Brain pericyte (primary cell): ENCODE measurements at places on chromosomes 4 and X.

DNA sequence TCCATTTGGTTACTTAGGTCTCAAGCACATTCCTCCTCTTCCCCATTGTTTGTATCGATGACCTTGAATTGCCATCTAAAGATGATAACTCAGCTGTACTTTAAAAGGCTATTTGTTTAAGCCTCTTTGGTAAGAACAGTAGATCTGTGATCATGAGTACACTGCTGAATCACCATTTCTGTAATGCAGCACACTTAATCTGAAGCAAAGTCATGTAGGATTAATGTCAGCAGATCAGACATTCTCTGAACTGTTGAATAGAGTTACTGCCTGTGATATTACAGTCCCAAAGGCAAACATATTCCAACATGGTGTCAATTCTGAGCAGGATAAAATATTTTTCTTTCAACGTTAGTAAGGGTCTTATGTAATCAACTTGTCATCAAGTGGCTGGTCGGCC, 631.6 kb downstream of the TECRL start:
- no peak for DNase-seq

DNA sequence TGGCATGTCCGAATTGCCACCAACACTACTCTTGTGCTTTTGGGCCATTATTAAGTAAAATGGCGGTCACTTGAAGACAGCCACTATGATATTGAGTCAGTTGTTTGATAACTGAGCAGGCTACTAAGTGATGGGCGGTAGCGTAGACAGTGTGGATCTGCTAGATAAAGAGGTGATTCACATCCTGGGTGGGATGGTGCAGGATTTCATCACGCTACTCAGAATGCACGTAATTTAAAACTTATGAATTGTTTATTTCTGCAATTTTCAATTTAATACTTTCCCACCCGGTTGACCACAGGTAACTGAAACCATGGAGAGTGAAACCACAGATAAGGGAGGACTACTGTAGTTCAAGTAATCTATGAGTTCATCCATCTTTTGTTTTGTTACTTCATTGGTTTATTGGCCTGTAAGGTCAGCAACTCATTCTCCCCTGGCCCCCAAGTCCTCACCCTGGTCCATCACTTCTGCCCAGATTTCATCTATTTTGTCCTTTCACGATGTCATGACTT, 2.9 kb downstream of the ARAF start:
- DNase-seq = no peak

DNA sequence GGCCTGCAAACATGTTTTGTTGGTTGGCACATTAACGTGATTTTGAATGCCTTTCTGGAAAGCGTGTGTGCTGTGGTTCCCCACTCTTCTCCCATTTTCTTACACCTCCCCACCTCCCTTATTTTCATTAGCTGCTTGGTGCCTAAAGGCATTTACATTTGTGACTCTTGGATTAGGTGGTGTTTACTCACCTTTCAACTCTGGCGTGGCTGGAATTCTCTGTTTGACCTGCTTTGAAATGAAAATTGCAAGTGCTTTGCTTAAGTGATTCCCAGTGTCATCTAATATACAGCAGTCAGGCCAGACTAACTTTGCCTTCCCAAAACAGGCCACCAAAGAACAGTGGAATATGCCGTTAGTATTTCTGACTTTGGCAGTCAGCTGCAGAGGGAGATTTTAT, 80.5 kb downstream of the NHSL2 start:
- DNase-seq = no peak

DNA sequence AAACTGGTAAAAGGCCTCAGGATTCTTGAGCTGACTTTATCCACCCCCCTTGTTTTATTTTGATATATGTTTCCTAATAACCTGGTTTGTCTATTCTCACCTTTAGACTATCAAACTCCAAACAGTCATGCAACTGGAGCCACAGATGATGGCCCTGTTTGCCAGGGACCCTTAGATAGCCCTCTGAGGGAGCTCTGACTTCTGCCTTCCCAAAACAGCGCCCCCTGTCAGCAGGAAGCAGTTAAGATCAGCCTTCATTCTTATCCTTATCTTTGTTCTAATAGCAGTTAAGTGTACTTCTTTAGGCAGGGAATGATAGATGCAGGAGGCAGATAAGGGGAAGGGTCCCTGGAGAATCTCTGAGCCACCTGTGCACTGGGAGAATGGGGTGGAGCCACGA, 27.5 kb upstream of the CXCL13 start:
- no peak for DNase-seq

GRCh38 chrX:86348669-86349068, 200.4 kb downstream of the DACH2 start:
- DNase-seq = no peak

- no peak for DNase-seq
These were observed 117.2 kb downstream of the CFAP299 start for GRCh38 chr4:80452768-80453167.

DNA sequence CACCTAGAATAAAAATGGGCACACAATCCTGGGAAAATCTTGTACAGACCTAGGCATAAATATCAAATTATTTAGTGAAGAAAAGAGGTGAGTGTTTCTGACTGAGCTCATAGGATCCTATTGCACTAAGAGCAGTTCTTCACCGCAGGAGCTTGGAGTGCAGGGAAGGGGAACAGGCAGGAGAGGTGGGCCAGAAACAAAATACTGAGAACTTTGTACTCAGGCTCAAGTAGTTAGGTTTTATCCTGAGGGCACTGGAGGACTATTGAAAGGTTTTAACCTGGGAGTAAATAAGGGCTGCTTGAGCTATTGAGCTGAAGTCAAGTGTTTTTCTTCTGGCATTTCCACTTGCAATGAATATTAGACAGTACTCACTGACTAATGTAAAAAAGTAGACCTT, 12.2 kb downstream of the EPHA5 start:
- DNase-seq = no peak

- DNase-seq = no peak
These were observed 51.5 kb downstream of the HMGB2 start for GRCh38 chr4:173282626-173283025.

GRCh38 chr4:94802091-94802490, 44.3 kb downstream of the BMPR1B start:
- DNase-seq = peak; percentile 68

DNA sequence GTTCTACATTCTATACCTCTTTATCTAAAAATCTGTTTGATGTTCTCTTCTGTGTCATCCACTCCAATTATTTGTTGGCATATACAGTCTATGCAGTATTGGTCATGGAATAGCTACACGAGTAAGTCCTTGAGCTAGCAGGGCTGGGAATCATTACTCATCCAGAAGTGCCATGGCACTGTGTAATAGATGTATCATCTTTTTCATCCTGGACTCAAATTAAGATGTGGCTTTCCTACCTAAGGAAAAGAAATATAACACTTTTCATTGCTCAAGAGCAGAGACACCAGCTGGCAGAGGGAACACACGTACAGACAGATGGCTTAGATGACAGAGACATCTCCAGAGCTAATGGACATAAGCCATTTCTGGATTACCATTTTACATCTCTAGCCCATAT, 159.8 kb downstream of the FAM13A start:
- no peak for DNase-seq

GRCh38 chr4:5036239-5036638, 15.0 kb upstream of the STK32B start:
- DNase-seq = no peak

- DNase-seq = peak; percentile 72
These were observed 47.9 kb downstream of the CXCL1 start for GRCh38 chr4:73917081-73917501.

DNA sequence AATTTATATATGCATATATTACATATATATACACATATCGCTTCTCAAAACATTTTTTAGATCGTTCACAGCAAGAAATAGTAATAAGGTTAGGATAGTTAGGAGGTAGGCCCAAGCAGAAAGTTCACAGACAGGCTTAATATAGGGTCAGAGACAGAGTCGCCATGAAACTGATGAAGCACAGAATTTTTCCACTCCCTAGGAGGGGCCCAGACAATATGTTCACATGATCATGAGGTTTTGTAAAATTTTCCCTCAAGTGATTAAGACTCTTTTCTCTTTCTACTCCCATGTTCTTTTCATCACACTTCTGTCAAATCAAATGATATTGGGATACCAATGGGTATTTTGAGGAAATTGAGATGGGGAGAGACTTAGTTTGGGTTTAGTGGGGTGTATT, 5.2 kb upstream of the ENAM start:
- no peak for DNase-seq

GRCh38 chr4:44912980-44913379, 186.6 kb upstream of the GNPDA2 start:
- DNase-seq = no peak

DNA sequence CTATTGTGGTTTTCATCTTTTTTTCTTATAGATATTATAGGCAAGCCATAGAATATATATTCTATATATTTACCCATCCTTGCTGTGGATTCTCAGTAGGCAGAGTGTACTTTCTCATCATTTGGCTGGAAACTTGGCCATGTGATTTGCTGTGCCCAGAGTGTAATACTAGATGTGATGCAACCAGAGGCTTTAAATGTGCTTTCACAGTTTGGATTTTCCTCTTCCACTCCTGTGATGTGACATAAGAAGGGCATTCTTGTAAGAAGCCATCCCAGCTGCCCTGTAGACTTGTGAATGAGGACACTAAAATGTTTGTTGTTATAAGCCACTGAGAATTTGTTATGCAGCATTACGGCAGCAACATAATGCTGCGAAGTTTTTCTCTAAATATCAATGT, 10.4 kb upstream of the HPGDS start:
- DNase-seq = no peak

DNA sequence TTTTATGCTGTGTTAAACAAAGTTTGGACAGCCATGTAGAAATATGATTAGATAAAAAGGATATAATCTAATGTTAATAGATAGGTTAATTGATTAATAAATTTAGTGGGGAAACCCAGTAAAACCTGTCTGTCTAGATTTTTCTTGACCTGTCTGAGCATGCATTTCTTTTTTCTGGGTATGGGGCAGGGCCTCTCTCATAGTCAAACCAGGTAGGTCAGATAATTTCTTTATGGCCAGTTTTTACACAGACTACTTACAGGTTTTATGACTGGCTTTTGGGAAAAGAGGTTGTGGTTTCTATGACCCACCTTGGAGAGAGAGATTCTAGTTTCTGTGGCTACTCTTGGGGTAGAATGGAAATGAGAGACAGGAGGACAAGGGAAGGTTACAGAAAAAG, 135.6 kb upstream of the EPHA5 start:
- no peak for DNase-seq

GRCh38 chrX:74232859-74233258, 71.1 kb upstream of the ZCCHC13 start:
- DNase-seq = no peak

- no peak for DNase-seq
These were observed 14.1 kb upstream of the SH3D19 start for GRCh38 chr4:151339467-151339866.

GRCh38 chr4:41599192-41599786, 61.3 kb downstream of the LIMCH1 start:
- DNase-seq = no peak

DNA sequence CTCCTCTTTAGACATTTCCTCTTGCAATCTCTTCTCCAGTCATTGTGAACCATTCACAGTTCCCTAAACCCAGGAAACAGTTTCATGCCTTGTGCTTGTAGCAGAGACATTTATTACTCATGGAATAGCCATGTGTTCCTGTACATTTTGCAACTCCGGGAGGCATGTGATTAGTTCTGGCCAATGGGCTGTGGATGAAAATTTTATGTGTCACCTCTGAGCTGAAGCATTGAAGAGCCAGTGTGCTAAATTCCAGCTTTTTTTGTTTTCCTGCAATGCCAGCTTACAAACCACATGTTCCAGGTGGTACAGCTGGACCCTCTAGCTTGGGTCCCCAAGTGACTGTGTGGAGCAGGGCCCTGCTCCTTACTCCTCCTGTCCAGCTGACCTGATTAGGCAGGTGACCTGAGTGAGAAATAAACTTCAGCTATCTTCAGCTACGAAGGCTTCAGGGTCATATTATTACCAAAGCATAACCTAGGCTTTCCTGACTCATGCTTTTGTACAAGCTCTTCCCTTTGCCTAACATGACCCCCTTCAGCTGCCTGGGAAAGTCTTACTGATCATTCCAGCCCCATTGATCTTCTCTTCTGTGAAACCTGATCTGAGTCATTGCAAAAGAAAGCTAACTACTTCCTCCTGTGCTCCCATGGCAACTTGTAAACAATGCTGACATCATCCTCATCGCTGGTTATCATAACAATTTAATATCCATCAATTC, 200.4 kb downstream of the PTTG2 start:
- DNase-seq = peak; percentile 87

GRCh38 chrX:148915474-148915873, 415.1 kb downstream of the AFF2 start:
- no peak for DNase-seq

DNA sequence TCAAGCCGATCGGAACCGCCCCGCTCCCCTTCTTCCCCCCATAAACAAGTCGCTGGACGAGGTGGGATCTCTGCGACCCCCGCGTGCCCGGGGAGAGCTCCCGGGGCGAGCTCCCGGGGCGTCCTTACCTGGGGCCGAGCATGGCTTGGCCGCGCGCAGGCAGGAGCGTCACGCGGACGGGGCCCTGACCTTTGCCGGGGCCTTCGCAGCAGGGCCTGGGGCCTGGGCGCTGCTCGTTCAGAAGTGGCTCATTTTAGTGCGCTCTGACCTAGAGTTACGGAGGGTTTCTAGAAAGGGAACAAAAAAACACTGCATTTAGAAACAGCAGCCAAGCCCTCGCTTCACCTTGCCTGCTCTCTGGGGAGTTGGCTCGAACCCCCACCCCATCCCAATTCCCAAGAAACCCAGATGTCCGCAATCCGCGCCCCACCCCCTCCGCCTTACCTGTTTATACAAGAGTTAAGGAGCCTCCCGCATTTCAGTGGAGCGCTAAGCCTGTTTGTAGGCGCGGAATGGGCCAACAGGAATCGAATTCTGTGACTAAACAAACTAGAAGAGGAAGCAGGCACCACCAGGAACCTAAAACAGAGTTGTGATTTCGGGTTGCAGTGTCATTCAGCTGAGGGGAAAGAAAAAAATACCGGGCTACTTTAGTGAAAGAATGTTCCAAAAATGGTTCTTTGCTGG, 814 bp upstream of the RBM47 start:
- DNase-seq = no peak

DNA sequence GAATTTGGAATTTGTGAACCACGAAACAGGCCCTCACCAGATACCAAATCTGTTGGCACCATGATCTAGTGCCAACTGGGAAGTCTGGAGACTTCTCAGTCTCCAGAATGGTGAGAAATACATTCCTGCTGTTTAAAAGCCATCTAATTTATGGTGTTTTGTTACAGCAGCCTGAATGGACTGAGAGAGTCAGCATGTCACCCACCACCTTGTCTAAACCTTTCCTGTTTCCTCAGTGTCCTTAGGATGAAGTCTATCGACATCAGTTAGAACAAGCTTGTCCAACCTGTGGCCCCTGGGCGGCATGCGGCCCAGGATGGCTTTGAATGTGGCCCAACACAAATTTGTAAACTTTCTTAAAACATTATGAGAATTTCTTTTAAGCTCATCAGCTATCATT, 42.1 kb downstream of the FREM3 start:
- no peak for DNase-seq

GRCh38 chrX:9466736-9467135, 1.9 kb downstream of the TBL1X start:
- DNase-seq = no peak

- no peak for DNase-seq
These were observed 67.2 kb downstream of the ANTXR2 start for GRCh38 chr4:80005863-80006262.

- DNase-seq = no peak
These were observed 178.0 kb downstream of the PPP3CA start for GRCh38 chr4:101169044-101170014.
